AG09309 (cell line): ENCODE measurements at places on chromosomes 16 and 17.
A peak's percentile ranks its signal among the peaks of the same experiment; 100 is the strongest.

GRCh38 chr17:68182940-68183551 lies 64.8 kb upstream of the AMZ2 start:
- no peak for DNase-seq

GRCh38 chr17:74427048-74427762 lies 4.7 kb upstream of the GPRC5C start:
- no peak for DNase-seq

DNA sequence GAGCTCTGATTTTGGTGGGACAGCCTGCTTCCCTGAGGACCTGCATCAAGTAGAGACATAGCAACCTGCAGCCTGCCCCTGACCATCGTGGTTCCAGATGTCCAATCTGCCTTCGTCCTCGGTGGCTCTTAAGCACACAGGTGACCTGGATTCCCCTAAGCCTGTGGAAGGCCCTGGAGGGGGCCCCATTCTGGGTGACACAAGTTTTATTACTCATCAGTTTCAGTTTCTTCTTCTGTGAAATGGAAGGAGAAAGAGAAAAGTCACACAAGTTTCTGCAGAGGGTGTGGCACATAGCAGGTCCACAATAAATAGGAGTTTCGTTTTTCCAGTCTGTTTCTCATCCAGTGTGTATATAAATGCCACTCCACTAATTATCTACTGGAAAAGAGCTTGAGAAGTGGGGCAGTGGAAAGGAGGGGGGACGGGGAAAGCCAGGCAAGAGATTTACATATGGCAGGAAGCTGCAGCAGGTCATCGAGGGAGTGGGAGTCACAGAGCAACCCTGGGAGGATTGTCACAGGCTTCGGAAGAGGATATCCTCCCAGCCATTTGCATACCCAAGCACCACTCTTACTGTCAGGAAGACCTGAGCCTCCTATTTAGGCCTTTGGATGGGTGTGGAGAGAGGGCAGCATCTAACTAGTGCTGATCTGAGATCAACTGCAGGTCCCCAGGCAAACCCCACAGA lies 10.0 kb upstream of the NOS2 start:
- no peak for DNase-seq

DNA sequence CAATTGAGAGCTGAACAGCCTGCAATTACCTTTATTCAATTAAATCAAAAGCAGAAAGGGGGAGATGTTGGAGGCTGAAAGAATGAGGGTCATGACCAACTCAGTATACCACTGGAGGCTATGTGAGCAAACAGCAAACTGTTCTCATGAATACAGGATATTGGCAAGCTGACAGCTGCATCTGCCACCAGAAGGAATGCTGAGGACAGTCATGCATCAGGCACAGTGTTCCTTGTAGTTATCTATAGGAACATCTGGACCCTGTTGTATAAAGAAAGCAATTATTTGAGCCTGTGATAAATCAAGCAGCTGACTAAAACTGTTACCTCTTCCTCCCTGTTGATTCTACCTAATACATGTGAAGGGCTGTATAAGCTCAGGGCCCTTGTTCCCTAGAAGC lies 2064.6 kb downstream of the TP53TG3F start:
- no peak for DNase-seq

DNA sequence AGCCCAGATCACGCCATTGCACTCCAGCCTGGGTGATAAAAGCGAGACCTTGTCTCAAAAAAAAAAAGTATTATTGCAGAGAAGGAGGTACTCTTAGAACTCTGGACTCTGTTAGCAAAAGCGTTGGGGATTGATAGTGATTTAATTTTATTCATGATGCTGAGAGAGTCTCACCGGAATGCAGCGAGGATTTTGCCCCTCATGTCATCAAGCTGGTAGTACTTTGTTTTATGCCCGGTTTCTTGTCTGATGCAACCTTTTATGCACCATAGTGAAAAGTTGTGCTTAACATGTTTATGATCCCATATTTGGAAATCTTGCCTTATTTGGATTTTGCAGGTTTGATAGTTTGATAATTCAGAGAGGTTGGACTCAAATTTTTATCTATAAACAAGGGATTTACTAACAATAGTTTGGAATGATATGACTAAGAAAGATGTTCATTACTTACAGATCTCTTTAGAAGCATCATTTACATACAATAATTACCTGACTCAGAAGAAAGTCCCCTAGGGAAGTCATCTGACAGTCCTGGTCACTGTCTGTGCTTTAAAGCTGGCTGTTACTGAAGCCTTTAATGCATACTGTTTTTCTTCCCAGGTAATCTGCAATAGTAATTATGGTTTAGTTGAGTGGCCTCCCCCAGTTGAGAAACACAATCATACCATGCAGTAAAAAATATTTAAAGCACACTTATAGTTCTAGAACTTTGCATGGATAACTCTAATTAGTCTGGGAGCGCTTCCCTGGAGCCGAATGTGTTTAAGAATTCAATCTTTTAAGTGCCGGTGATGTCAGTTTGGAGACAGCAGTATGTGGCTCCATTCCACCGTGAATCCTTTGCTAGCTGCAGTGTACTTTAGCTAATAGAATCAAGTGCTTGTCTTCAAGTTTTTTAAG lies 120.9 kb downstream of the PRKCA start:
- no peak for DNase-seq

GRCh38 chr16:22397464-22397863 lies 23.0 kb upstream of the CDR2 start:
- peak; percentile 95 for DNase-seq

DNA sequence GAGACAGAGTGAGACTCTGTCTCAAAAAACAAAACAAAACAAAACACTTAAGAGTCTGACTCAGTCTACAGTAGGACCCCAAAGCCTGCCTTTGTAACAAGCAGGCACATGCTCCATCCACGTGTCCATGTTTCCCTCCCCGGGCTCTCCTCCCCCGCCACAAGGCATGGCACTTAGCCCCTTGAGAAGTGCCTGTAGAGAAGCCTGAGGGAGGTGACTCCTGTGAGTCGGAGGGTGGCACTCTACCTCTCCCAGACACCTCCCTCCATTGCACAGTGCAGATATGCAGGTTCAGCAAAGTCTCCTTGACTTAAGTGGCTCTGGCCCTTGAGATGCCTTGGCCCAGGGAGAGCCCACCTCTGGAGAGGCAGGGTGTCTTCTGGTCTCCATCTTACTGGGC lies 6.8 kb downstream of the FHOD1 start:
- DNase-seq, result no peak

- no peak for DNase-seq
Observed at GRCh38 chr17:73595479-73595878, 48.8 kb downstream of the SDK2 start.

GRCh38 chr16:4610011-4611005 lies 4.4 kb downstream of the UBALD1 start:
- DNase-seq, result no peak

DNA sequence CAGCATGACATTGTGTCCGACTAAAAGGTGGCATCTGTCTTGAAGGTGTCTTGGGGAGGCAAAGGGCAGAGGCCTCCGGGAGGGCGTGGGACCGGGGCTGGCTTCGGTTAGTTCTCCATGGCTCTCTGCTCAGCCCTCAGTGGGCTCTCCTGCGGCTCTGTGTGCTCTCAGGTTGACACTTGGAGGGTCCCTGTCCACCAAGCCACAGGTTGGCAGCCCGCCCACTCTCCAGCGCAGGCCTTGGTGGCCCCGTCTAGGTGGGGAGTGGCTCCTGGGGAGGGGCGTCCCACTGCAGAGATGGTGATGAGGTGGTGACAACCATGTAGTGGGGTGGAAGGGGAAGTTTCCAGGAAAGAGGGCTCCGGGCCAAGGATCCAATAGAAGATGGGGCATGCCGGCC lies 31.6 kb downstream of the ADGRG5 start:
- DNase-seq, result no peak

- DNase-seq, result no peak
Observed at GRCh38 chr16:24344784-24345183, 88.6 kb downstream of the CACNG3 start.

DNA sequence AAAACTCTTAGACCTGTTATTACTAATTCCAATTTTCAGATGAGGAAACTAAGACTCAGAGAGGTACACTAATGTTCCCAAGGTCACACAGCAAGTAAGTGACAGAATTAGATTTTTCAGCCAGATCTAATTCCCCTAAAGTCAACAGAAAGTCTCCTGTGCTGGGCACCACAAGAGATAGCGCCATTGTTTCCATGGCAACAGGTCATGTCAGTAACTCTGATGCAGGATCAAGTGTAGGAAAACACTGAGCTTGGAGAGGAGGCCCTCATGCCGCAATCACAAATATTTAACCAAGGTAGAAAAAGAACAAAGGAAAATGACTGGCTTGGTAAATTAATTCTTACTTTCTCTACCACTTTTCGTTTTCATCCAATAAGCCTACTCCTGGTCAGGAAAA lies 166.0 kb upstream of the CDH13 start:
- no peak for DNase-seq

DNA sequence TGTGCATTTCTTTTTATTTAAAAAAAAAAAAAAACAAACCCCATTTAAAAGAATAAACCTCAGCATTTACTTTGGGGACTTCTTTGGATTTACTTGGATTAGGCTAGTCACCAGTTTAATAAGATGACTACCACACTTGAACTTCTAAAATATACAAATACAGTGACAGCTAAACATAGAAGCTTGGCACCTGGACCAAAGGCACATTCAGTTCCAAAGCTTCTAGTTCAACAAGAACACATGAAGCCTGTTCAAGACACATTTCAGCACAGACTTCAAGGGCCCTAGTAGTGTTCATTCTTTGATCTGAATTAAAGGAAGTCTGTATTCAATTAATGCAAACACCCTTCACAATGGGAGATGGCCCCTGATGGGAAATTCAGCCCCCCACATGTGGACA lies 11.6 kb upstream of the ROGDI start:
- DNase-seq, result no peak

- DNase-seq, result no peak
Observed at GRCh38 chr17:75430159-75430974, 24.9 kb upstream of the GRB2 start.

DNA sequence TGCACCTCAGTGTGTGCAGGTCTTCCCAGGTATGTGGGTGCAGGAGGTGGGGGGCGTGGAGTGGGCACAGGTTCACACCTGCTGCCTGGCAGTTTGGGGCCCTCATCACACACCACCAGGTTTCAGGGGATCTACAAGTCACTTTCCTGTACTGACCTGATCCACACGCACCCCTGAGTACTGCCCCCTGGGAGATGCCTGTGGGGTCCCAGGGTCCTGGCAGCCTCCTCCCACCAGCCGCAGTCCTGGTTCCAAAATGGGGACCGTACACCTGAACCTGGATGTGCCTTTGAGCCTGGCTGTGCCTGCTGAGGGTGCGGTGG lies 25.9 kb downstream of the RNF213 start:
- no peak for DNase-seq

GRCh38 chr17:7888184-7888920 lies at the start of gene CHD3:
Gene CHD3 (plus strand): TSS chr17:7888789. CDS start chr17:7889001, 212 bp downstream.
- no peak for DNase-seq

GRCh38 chr17:71387456-71387855 lies 733.4 kb upstream of the SOX9 start:
- no peak for DNase-seq

DNA sequence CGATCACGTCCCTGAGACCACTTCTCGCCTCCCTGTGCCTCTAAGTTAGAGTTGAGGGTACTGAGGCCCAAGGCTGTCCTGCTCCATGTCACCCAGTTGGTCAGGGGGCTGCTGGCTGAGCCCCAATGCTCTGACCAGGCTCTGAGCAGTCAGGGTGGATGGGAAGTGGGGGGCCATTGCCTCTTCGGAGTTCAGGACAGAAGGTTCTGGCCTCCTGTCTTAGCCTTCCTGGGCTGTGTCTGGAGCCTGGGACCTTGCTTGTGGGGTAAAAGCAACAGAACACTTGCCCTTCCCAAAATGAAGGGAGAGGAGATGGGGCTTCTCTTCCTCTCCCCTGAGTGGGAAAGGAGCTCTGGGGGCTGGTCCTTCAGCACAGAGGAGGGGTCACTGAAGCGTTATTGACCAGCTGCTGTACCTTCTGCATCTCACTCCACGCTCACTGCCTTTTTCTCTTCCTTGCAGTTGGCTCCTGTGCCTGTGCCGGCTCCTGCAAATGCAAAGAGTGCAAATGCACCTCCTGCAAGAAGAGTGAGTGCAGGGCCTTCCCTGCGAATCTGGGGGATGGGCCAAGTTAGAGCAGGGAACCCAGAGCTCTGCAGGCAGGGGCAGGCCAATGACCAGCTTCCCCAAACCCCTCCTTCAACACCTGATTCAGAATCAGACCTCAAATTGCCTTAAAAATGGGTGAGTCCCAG lies 580 bp downstream of the MT1X start:
- DNase-seq, result no peak

DNA sequence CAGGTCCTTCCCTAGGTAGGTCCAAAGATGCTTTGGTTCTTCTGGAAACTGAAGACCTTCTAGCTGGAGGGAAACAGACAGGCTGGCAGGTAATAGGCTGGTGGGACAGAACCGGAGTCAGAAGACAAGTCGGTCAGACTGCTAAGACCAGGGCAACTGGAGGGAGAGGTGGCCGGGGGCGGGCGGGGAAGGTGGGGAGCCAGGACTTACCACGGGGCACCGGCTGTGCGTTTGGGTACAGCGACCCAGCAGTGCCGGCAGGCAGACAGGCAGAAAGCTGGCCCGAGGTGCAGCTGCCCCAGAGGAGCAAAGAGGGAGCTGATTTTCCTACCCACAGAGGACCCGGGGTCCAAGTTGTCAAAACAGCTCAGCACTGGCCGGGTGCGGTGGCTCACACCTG lies 575 bp downstream of the SLC52A1 start:
- DNase-seq, result no peak

DNA sequence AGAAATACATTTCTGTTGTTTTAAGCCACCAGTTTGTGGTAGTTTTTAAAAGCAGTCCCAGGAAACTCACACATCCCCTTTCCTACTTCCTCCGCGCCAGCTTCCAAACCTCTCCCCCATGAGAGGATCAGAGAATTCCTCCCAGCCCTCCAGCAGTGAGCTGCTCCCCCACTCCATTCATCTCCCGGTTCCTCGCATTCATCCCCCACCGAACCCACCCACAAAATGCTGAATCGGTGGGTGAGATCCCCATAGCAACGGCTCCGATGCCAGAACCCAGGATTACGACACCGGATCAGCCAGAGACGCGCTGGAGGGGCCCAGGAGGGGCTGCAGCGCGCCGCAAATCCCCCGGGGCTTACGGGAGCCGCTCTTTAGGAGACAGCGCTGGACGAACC lies 251.4 kb upstream of the RPL38 start:
- DNase-seq, result no peak

GRCh38 chr16:50581845-50582244 lies 33.6 kb downstream of the NKD1 start:
- no peak for DNase-seq

DNA sequence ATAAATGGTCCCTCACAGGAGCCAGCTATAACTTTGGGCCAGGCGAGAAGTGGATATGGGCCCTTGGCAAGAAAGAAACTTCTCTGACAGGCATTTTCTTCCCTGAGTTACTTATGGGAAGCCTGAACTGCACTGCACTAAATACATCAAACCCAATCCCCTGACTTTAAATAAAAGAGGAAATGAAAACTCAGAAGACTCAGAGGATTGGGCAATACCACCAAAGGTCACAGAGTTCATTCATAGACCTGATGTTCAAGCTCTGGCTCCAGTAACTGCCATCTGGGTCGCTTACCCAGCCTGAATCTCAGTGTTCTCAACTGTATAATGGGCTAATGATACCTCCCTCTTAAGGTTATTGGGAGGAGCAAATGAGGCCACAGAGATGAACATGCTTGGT lies 815 bp downstream of the KRT35 start:
- no peak for DNase-seq
